HepG2 (cell line): ENCODE measurements at places on chromosomes 5 and 9. TPM values are rescaled to one million over a fixed set of nuclear protein-coding genes. Genes with fewer than 3 reads are reported as not detected.

Gene GABRA6
- not detected in 2 replicates for total RNA-seq

Gene SCGB3A2
- not detected in 2 replicates for total RNA-seq

Gene PCDHB7
- total RNA-seq = 0.02 TPM in 1 of 2 replicates, not detected in the other

Gene LECT2
- not detected in 2 replicates for total RNA-seq

Gene PCDHGB1
- total RNA-seq = 0.95 and 2.6 TPM in 2 replicates

Gene AIF1L
- total RNA-seq = 36.5 and 42.7 TPM in 2 replicates

Gene EGR1
- total RNA-seq = 4.5 and 5.6 TPM in 2 replicates

Gene SHISAL2B
- total RNA-seq = not detected in 2 replicates

Gene PCDHA9
- 0.03 TPM in 1 of 2 replicates, not detected in the other for total RNA-seq

Gene AJM1
- total RNA-seq = 0.48 and 1.1 TPM in 2 replicates

Gene FBP2
- not detected in 2 replicates for total RNA-seq
